Fibroblast of lung (primary cell): ENCODE measurements at places on chromosomes 6 and 20. TPM values are rescaled to one million over a fixed set of nuclear protein-coding genes. Genes with fewer than 3 reads are reported as not detected.

The CSTF1 gene
- total RNA-seq, result 28.8 and 31.2 TPM in 2 replicates

DNA sequence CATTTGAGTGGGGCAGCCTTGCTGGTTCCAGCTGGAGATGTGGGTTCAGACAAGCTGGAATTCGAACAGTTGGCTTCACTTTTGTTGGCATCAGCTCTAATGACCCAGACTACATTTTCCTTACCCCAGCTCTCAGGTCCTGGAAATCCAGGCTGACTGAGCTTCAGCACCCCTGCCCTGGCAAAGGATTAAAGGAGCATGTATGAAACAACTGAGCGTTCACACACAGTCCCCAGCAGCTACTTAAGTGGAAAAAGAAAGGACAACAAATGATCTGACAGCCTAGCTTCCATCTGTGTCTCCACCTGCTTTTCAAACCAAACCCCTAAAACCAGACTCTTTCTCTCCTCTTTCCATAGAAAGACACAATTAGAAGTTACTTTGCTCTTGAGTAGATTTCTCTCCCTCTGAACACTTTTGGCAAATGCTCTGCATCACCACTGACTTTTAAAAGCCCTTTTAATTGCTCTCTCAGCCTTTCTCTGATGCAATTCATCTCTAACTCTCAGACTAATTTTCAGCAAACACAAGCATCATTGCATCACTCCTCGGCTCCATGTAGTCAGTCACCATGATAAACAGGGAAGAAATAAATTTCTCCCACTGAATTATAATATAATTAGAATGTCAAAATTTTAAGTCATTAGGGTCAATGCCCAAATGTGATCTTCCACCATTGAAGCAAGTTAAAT is 28.1 kb downstream of the ROS1 start:
- H3K4me1 ChIP-seq, result no peaks in the 10 kb centered on the region
- DNase-seq, result peak; percentile 15
- no peaks in the 10 kb centered on the region for H3K27me3 ChIP-seq

The TFAP2A gene
- total RNA-seq, result not detected in 2 replicates

DNA sequence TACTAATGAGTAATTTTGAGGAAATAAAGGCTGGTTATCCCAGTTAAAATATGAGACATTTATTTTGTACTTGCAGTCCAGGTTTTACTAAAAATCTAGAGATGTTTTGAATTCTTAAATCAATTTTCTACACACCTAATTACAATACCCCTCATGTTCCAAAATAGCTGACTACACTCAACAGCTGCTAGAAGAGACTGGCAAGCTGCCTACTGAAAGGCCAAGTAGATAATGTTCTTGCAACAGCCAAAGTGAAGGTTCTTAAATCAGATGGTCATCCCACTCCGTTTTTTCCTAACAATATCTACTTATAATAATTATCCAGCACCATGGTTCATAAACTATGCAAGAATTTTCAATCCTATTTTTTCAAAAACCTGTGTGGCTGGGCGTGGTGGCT is 69.0 kb downstream of the DTNBP1 start:
- peak; percentile 47 for DNase-seq
- no peak overlapping the region for H3K27ac ChIP-seq
- H3K4me1 ChIP-seq, result no peaks in the 10 kb centered on the region

GRCh38 chr6:101826269-101826668 is 432.8 kb downstream of the GRIK2 start:
- no peak overlapping the region for H3K4me3 ChIP-seq
- peak; percentile 62 for DNase-seq

DNA sequence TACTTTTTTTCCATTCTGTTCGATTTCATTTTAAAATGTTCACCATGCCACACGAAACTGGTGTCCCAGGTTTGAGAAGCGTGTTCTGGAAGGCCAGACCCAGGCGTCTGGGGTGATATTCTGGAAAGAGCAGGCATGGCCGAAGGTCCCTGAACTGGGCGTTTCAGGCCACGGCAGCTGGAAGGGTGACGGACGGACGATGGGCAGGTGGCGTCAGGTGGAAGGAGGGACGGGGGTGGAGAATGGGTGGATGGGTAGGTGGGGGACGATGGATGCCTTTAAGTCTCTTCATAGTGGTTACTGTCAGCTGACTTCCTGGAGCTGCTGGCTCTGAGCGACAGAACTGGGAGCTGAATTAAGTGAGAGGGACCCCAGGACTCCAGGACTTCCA is 44.6 kb downstream of the CDH4 start:
- H3K27ac ChIP-seq, result no peak overlapping the region
- DNase-seq, result no peak
- no peak overlapping the region for H3K4me3 ChIP-seq
- no peaks in the 10 kb centered on the region for H3K36me3 ChIP-seq

The CAP2 gene
- 2.6 and 8.6 TPM in 2 replicates for total RNA-seq
